ENCODE measurements at places on chromosomes 2 and 18.
A peak's percentile ranks its signal among the peaks of the same experiment; 100 is the strongest.

- no peak for DNase-seq
Measured at GRCh38 chr18:11040823-11041656, 108.3 kb downstream of the PIEZO2 start.

GRCh38 chr18:57768537-57769326, 34.4 kb downstream of the ATP8B1 start:
- DNase-seq, result no peak

GRCh38 chr2:71226096-71226964, 573 bp downstream of the PAIP2B start:
- no peak for DNase-seq

GRCh38 chr2:38947241-38948239, 57.9 kb downstream of the ARHGEF33 start:
- peak; percentile 80 for DNase-seq

GRCh38 chr2:42556315-42556890, 12.0 kb upstream of the MTA3 start:
- DNase-seq, result no peak

DNA sequence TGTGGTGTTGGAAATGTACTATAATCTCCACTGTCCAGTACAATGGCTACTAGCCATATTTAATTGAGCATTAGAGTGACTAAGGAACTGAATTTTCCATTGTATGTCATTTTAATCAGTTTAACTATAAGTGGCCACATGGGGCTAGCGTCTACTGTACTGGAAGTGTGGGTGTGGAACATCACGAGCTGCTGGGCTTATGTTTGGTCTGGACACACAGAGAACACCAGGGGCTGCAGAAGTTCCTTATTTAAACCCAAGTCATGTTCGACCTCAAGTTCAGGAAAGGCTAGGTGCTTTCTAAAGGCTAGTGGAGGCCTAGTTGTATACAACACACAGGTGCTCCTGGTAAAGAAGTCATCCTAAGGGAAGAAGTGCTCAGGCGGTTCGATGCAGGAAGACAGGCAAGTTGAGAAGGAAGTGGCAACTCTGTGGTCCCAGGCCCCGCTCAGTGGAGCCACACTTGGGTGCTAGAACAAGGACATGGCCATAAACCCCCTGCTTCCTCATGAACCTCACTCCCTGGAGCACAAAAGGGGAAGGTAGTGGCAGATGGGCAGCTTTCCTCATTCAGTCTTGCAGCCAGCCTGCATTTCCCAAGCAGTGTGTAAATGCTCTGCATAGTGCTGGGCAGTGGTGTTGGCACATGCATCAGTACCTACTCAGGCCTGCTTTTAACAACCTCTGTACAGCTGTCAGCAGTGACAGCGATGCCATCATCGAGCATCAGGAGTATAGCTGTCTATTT, 13.3 kb downstream of the LGALSL start:
- no peak for DNase-seq

GRCh38 chr2:64137996-64138395, 6.2 kb downstream of the PELI1 start:
- DNase-seq, result no peak

GRCh38 chr2:179336782-179337534, 72.3 kb upstream of the SESTD1 start:
- no peak for DNase-seq

GRCh38 chr2:237591141-237591881, 777 bp upstream of the RAB17 start:
- no peak for DNase-seq

DNA sequence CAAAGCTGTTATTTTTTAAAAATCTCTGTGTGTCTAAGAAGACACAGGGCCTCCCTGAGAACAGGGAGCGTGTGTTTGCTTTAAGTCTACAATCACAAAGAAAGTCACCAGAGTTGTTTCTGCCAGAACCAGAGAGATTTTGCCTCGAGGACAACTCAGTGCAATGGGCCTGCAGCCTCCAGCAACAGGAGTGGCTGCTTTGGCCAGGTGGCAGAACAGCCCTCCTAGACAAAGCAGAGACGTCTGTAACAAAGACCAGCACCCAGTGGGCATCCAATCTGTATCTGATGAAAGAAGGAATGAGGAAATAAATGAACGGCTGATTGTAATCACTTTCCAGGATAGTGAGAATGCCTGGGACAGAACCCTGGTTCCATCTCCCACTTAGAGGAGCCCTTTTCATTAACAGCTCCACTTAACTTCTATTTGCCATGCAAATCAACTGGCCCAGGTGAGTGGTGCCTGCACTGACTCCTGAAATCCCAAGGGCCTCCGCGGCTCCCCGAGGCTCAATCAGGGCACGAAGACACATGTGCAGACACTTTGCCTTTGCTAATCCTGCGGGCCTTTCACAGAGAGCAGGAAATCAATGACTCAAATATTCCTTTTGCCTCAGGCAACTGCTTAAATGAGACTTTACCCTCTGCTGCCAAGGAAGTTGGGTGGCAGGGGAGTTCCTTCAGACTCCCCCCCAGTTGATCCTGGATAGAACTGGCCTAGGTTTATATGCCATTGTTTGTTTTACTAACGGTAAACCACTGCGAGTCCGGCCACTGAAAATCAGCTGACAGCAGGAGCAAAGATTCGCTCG, 146.5 kb downstream of the CABLES1 start:
- no peak for DNase-seq

- DNase-seq, result no peak
Measured at GRCh38 chr2:109630441-109631430, 16.6 kb downstream of the SOWAHC start.

- DNase-seq, result no peak
Measured at GRCh38 chr18:32958746-32959145, 185.9 kb upstream of the KLHL14 start.

DNA sequence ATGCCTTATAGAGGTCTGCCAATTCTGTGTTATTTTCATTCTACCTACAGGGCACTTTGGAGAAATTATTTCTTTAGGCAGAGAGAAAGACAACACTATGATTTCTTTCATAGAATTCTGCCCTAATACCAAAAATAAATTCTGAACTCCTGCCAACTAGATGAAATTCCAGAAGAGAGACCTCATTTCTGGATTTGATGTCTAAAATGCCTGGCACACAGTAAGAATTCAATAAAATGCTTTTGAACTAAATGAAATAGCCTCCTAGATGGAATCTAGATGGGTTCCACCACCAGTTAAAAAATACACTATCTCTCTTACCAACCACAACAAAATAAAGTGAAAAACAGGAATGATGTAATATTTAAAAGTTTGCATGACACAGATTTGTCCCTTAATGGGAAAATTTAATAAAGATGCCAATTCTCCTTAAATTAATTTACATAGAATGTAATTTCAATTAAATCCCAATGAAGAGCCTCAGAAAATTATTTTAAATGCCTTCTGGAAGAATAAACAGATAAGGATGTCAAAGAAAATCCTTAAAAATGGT, 75.0 kb downstream of the OSBPL1A start:
- no peak for DNase-seq

GRCh38 chr2:150358468-150358807, 129.0 kb downstream of the RND3 start:
- DNase-seq, result no peak

GRCh38 chr2:177393824-177394593, 1.4 kb downstream of the AGPS start:
- DNase-seq, result no peak

DNA sequence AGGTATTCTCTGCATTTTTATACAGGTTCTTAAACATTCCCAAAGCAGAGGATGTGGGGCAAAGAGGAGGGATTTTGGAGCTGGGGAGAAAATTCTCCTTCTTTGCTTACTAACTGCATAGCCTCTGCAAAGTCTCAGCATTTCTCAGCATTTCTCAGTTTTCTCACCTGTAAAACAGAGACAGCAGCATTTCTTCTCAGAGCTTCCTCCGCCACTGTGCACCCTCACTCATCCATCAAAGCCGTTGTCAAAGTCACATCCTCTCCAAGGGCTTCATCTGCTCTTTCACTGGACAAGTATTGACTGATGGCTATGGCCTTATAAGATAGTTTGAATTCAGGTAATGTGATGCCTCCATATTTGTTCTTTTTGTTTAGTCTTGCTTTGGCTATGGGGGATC, 17.4 kb downstream of the MYO7B start:
- DNase-seq, result no peak

GRCh38 chr2:170235860-170236679, 58.1 kb downstream of the MYO3B start:
- no peak for DNase-seq

GRCh38 chr18:55786651-55787272, 198.8 kb upstream of the TCF4 start:
- no peak for DNase-seq

DNA sequence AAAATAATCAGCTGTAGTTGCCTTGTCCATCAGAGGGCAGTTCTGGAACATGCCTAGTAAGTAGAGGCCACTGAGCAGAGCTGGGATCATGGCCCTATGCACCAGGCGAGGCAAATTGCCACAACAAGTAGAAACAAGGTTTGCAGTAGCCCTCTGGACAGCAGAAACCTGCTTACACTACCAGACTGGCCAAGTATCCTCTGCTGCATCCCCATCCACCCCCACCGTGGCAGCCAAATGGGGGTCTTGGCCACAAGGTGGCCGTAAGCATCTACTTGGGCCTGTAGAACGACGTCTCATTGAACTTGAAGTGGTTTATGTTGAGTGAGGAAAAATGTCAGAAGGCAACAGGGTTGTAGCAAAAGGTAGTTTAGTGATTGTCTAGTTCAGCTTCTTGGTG, 241.2 kb downstream of the ALPK2 start:
- DNase-seq, result no peak

GRCh38 chr2:131027566-131028528, 65.4 kb downstream of the FAM168B start:
- DNase-seq, result no peak

DNA sequence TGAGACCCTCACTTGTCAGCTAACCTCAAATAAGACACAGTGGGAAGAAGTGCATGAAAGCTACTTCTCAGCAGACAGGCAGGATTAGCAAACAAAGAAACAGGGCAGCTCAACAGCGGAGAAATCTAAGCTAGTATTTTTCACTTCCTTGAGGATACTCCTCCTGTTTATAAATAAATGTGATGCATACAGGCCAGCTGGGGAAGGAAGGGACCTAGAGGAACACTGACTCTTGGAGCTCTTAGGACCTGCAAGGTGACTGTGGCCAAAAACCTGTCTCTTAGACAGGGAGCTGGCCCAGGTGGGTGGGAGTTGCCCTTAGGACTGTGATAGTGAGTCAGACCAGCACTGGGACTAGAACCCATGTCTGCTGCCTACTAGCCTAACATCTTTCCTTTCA, 4.8 kb downstream of the REEP1 start:
- DNase-seq, result no peak

- DNase-seq, result no peak
Measured at GRCh38 chr2:10057231-10058107, 14.1 kb downstream of the KLF11 start.

GRCh38 chr2:219278655-219279150, 463 bp upstream of the DNAJB2 start:
- no peak for DNase-seq

DNA sequence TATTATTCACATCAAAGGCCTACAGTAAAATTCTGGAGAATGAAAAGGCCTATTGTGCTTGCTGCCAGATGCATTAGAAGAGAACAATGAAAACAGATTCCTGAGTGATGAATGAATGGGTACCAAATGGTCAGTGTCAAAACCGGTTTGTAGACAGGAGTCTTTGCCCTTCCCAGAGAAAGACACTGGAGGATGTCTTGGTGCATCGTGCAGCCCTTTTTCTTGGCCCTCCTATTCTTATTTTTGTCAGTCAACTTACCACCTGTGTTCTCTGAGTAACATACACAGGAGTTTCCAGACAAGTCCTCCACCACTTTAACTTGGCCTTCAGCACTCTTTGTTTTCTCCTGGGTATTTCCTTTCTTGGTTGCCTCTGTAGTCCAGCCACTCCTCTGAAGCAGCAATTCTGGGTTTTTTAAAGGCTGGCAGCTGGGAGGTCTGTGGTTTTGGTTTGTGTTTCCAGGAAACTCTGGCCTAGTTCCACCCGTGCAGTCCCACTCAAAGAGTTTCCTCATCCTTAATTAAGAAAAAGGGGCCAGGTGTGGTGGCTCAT, 29.4 kb downstream of the PSTPIP2 start:
- no peak for DNase-seq

- DNase-seq, result no peak
Measured at GRCh38 chr2:111958901-111959300, 60.5 kb downstream of the MERTK start.

DNA sequence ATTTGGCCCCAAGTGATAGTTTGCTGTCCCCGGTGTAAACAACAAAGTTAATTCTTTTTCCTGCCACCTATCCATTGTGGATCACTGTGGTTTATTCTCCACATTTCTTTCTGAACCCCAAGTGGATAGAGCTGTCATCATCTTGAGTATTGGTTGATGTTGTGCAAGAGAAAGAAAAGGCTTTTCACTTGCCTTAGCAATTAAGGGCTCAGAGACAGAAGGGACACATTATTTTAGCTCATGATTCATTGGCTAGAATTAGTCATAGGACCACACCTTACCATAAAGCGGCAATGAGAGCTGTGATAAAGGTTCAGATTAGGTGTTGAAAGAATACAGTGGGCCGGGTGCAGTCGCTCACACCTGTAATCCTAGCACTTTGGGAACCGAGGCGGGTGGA, 442.1 kb upstream of the DCC start:
- DNase-seq, result no peak

- DNase-seq, result peak; percentile 50
Measured at GRCh38 chr2:219997341-219997851, 370.0 kb downstream of the SLC4A3 start.

- no peak for DNase-seq
Measured at GRCh38 chr2:220574038-220574437, 946.6 kb downstream of the SLC4A3 start.

DNA sequence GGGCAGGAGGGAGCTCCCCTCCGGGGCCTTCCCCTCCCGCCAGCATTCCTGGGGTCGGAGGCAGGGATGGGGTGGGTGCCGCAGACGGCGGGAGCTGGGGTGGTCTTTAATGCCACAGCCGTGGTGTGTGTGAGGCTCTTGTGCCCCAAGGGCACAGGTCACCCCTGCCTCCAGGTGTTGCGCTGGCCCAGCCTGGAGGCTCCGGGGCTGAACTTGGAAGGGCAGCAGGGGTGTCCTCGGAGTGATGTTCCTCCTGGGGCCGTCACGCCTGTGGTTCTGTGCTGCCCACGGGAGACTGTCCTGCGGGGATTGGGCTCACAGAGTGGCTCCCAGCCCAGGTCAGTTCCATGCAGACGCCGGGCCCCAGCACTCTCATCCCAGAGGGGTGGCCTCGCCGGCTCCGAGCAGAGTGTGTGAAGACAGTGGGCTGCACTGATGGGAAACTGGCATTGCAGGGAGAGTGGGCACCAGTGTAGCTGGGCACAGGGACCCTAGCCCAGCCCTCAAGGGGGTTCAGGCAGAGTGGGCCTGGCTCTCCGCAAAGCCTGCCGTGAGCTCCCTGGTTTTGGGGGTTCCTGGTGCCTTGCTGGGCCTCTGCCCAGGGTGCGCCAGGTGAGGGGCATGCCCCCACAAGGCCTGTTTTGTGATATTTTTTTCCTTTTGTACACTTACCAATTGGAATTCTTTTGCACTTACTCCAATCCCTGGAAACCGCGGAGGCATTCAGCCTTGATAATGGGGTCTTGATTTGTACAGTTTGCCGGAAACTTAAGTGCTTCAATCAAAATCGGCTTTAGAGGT, 56.7 kb downstream of the NFATC1 start:
- no peak for DNase-seq
